ENCODE measurements at places on chromosomes 4 and X.

DNA sequence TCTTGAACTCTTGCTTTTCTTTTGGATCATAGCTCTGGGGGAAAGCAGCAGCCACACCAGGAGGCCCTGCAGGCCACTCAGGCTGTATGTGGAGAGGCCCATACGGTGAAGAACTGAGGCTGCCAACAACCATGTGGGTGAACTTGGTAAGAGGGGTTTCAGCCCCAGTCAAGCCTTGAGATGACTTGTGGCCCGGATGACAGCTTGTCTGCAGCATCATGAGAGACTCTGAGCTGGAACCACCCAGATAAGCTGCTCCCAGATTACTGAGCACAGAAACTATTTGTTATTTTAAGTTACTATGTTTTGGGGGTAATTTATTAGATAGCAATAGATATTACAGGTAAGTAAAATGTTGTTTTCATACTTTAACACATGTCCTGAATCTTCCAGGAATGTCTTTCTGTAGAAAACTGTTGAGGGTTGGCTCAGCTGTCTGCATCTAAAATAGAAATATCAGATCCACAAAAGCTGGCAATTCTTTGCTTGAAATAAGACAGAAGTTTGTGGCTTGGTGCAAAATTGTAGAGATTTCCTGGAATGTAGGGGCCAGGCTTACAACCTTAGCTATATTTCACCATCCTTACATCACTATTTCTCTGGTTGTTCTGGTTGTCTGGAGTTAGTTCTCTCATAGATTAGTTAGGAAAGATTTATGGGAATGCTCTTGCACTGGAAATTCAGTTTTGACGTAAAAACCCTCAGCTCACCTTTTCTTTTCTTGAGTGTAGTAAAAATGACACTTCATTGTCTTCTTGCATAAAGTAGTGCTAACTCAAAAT lies 272.1 kb downstream of the RAPGEF2 start:
- no peak for DNase-seq

DNA sequence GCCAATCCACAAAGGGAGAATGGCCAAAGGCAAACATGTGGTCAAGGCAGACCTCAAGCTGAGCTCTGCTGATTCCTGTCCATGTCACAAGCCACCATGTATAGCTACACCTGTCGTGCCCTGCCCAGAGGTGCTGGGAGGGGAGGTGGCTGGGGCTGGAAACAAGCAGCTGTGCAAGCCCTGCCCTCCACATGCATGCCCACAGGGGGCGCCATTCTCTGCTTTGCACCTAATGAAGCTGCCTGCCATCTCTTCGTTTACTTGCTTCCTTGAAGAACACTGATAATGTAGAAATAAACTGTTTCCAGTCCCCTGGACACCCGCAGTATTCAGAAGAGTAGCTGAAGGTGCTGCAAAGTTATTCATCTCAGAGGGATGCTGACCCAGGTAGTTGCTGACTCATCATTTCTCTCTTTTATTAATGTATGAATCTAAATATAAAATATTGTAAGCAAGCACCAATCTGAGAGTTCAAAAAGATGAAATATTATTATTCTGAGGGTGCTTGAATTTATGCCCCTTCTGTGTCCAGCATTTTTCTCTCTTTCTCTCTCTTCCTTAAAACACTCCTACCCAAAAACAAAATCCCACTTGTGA lies 278.6 kb downstream of the ADGRA3 start:
- no peak for DNase-seq

DNA sequence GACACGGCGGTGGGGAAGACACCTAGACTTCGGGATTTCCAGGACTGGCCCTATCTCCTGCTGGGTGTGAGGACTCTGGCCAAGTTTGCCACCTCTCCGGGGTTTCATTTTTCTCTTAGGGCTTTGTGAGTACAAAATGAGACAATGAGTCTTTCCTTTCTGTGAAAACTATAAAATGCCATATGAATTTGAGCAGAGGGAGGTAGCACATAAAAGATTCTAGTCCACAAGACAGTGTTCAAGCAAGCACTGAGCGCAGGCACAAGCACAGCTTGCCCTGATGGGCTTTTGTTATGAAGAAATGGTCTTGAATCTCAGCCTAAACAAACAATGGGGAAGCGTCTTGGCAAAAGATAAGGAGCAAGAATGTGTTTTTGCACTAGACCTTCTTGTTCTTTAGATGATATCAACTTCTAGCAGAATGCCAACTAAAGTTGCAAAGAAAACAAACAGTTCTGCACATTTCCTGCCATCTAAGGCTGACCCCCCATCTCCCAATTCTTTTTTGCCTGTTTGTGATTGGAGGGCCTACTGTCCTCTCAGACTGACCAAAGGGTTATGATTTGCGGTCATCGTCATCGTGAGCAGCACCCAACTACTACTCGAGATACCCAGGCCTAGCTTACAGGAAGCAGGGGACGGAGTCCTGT lies 73.0 kb upstream of the ZNF518B start:
- DNase-seq = no peak

DNA sequence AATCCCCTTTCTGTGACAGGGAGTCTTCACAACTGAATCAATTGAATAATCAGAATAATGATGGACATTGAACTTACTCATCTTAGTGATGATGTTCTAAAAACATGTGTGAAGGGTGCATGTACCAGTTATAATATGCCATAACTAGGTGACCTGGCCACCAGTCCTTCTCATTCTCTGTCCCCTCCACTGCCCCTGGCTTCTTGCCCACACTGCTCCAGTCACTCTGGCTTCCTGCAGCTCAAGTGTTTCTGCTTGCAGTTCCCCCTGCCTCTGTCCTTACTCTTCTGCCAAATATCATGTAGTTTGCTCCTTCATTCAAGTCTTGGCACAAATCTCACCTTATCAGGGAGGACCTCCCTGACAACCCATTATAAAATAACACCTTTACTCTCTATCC lies 168.1 kb upstream of the SLC7A11 start:
- no peak for DNase-seq

GRCh38 chrX:130158311-130158710 lies 7.3 kb downstream of the AIFM1 start:
- no peak for DNase-seq

GRCh38 chr4:148068065-148068911 lies 336.4 kb downstream of the ARHGAP10 start:
- no peak for DNase-seq

DNA sequence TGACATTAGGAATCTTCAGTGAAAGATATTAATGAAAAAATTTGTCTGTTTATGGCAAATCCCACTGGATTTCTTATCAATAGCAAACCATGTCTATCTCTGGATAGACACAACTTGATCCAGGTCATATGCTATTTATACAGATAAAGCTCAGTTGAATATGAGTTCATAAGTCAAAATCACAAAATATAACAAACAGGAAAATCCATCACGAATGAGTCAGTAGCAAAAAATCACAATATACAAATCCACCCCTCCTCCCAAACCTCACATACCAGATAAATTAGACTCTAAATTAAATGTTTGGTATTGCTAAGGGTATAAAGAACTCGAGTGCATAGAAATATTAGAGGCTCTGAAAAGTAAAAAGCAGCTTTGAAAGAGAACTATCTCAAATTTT lies 420.5 kb downstream of the TLL1 start:
- DNase-seq = no peak

DNA sequence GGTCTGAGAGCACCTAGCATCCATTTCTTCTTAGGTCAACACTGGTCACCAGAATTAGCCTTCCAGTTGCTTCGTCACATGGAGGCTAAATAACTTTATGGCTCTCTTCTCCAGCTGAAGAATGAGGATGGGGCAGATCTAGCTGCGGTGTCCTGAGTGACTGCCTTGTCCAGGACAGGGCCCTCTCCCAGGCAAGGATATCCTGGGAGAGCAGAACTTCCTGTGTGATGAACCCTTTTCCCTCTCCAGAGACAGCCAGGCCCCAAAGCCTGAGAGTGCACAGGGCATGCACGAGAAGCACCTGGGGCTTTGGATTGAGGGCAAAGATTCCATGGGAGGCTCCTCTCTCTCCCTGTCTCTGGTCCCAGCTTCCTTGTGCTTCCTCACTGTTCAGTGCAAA lies 108.2 kb upstream of the MAMLD1 start:
- no peak for DNase-seq

DNA sequence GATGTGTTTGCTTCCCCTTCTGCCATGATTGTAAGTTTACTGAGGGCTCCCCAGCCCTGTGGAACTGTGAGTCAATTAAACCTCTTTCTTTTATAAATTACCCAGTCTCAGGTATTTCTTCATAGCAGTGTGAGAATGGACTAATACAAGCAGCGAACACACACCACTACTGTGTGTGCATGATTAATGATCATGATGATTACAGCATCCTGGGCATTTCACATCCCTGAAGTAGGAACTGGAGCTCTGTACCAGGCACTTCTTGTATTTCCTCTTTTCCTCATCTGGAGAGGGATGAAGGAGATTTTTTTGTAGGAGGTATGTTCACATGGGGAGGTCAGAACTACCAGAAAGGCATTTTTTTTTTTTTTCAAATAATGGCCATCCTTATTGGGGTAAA lies 60.8 kb downstream of the PPM1K start:
- DNase-seq = no peak

GRCh38 chr4:10005632-10006031 lies 15.7 kb downstream of the SLC2A9 start:
- DNase-seq = no peak

- DNase-seq = peak; percentile 53
Observed at GRCh38 chr4:55545641-55546505, 836 bp downstream of the CLOCK start.

GRCh38 chrX:128020701-128021100 lies 31.5 kb downstream of the ACTRT1 start:
- no peak for DNase-seq

DNA sequence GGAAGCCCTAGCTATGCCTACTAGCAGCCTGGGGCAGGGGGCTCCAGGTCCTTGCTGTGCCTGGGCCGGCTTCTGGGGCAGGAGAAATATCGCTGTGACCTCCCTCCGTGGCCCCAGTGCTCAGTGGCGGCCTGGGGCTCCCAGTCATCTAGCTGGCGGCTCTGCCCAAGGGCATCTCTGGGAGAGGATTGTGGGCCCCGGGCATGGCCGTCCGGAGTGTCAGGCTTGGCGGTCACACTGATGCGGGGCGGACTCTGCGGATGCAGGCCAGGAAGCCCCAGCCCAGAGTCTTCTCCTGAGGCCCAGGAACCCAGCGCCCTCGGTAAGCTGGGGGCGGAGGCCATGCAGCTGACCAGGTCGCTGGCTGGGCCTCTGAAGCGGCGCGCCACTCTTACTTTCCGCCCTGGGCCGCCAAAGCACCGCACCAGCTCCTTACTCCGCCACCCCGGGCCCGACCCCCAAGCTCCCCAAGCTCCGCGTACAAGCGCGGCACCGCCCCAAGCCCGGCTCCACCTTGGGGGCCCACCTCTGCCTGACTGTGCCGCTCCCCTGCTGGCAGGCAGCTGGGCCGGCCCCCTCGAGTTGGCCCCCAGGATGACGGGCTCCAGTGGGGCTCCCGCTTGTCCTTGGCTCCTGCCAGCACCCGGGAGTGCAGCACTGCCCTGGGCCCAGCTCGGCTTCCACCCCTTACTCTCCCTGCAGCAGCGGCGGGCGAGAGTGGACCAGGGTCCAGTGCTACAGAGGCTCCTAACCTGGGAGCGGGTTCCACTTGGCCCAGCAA lies 720.0 kb downstream of the PCDH18 start:
- no peak for DNase-seq

GRCh38 chrX:139203651-139204570 lies 326.6 kb upstream of the F9 start:
- DNase-seq = no peak

DNA sequence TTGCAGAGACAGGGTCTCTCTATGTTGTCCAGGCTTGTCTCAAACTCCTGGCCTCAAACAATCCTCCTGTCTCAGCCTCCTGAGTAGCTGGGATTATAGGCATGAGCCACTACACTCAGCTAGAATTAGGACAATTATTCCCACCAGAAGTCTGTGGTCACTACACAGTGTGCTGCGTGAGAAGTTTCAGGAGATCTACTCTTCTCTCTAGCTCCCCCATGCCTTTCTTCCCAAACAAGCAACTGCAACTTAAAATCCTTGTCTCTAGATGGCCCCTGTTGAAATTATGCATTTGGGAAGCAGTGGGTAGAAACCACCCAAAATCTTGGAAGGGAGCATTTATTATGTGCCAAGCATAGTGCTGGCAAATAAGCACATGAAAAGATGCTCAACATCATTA lies 21.1 kb upstream of the MAP7D3 start:
- DNase-seq = no peak

DNA sequence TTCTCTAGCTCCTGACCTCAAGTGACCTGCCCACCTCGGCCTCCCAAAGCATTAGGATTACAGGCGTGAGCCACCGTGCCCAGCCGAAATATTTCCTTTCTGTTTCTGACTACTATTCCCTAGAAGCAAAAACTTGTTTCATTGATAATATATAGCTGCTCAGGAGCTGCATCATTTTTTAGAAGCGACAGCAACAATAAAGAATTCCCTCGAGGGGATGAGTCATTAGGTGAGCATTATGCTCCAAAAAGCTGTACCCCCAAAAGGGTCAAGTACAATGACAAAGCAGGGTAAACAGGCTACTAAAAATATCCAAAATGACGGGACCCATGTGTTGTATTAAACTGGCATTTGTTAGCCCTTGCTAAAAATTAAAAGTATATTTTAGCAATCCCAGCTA lies 67.0 kb downstream of the RBM47 start:
- no peak for DNase-seq

DNA sequence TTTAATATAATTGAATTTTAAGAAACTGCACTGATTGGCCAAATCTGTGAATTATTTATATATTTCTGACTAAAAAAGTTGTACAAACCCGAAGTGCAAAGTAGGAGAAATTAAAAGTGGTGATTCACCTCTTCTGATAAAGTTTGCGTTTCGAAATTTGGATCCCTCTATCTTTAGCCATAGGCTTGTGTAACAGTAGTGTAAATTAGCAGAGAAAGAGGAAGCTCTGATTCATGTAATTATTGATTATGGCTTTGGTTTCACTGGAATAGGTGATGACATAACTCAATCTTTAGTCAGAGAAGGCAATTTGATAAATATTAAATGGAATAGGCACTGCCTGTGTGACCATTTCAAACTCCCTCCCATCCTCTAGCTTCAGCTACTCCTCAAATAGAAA lies 717.8 kb upstream of the PCDH7 start:
- no peak for DNase-seq

DNA sequence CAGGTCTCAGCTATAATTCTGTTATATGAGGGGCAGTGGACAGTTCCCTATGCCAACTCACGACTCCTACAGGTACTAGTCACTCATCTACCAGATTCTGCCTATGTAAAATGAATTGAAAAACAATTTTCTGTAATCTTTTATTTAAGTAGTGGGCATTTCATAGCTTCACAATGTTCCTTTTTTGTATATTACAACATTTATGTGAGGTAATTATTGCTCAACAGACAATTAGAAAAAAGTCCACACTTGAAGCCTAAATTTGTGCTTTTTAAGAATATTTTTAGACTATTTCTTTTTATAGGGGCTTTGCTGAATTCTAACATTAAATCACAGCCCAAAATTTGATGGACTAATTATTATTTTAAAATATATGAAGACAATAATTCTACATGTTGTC lies 20.4 kb downstream of the EREG start:
- DNase-seq = no peak

- no peak for DNase-seq
Observed at GRCh38 chr4:78638337-78639172, 87.0 kb downstream of the ANXA3 start.

GRCh38 chr4:181982437-181982836 lies 260.8 kb upstream of the TENM3 start:
- no peak for DNase-seq

Measured in effector CD4-positive, alpha-beta T cell (primary cell).